EH (cell line): ENCODE measurements at places on chromosomes 7 and 10.

DNA sequence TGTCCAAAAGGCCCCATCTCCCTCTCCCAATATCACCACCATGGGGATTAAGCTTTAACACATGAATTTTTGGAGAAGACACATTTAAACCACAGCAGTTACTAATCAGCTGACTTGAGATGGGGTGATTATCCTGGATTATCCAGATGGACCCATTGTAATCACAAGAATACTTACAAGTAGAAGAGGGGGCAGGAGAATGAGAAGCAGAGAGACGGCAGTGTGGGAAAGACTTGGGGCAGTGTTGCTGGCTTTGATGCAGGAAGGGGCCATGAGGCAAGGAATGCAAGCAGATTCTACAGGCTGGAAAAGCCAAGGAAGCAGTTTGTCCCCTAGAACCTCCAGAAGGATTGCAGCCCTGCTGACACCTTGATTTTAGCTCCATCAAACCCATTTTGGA, 30.7 kb upstream of the INMT start:
- no peak for DNase-seq

DNA sequence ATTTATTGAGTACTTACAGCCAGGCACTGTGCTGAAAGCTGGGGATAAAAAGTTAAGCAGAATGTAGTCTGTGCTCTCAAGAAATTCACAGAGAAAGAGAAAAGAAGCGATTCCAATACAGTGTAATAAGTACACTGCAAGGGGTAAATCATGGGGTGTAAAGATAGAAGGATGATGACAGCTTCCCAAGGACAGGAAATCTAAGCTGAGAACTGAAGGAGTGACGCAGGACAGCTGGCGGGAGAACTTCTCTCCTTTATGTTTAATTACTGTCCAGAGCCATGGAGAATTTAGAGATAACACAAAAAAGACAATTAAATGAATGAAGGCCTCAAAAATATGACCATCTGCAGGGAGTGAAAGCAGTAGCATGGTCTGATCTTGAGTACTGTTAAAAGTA, 34.8 kb downstream of the C7orf33 start:
- DNase-seq, result no peak

- peak; percentile 56 for DNase-seq
These were observed 220.0 kb downstream of the KIF20B start for GRCh38 chr10:89921403-89921802.

DNA sequence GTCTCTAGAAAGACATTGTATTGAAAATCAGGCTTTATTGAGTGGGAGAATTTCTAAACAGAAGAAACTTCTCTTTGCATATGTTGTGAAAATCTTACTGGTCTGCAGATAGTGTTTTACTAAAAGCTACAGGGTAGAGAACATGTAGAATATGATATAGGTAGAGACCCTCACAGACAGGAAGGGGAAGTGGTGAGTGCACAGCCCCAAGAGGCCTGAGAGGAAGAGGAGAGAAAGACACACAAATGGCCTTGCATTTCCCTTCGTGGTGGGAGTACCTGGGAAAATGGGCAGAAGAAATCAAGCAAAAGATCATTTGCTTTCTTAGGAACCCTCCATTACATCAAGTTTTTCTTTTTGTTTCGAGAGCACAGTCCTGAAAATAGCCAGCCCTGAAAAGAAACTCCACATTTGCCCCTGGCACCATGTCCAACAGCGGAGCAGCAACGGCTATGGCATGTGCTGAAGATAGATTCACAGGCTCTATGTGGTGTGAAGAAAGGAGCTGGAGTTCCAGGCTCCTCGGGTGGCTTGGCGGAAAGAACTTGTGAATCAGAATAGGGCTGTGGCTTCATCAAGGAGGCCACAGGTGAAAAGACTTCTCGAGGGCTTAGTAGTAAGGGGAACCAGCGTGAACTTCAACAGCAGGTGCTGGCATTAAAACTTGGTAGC, 143.5 kb downstream of the CALCR start:
- no peak for DNase-seq

DNA sequence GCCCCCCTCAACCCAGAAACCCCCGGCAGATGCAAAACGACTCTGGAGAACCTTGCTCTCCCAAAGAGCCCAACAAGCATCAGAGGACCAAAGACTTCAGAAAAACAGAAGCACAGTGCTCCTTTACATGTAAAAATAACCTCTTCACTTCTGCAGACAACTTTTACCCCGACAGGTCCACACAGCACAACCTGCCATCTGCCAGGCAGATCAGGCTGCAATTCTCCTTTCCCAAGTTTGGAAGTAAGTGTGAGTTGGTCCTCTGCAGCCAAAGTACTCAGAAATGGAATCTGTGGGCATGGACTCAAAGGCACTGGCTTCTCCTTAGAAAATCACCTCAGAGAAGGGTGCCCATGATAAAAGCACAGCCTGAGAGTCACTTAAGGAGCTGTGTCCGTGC, 26.0 kb downstream of the DOCK4 start:
- no peak for DNase-seq

DNA sequence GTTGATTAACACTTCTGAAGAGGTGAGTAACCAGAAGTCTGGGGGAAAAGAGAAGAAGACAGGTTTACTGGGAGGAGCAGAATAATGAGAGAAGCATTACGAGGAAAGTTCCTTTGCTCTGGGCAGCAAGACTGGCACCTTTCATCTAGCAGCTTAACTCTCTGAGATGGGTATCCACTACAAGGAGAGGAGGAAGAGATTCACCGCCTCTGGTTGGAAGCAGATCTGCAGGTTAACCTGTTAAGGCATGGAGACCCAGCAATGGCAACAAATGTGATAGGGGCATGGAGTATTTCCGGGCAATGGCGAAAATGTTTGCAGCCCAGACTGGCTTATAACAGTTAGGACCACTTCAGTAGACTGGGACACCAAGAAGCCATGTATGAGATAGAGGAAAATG, 162.2 kb downstream of the TFEC start:
- DNase-seq, result no peak

DNA sequence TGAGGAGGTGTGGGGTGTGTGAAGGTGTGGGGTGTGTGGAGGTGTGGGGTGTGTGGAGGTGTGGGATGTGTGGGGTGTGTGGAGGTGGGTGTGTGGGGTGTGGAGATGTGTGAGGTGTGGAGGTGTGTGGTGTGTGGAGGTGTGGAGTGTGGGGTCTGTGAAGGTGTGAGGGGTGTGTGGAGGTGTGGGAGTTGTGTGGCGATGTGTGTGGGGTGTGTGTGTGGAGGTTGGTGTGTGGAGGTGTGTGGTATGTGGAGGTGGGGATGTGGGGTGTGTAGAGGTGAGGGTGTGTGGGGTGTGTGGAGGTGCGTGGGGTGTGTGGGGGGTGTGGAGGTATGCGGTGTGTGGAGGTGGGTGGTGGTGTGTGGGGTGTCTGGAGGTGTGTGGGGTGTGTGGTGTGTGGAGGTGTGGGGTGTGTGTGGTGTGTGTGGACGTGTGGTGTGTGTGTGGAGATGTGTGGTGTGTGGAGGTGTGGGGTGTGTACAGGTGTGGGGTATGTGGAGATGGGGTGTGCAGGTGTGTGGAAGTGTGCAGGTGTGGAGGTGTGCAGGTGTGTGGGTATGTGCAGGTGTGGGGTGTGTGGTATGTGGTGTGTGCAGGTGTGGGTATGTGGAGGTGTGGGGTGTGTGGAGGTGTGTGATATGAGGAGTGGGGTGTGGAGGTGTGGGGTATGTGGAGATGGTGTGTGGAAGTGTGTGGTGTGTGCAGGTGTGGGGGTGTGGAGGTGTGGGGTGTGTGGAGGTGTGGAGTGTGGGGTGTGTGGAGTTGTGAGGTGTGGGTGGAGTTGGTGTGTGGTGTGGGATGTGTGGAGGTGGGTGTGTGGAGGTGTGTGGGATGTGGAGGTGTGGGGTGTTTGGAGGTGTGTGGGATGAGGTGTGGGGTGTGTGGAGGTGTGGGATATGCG, 34.5 kb downstream of the SPDYE17 start:
- no peak for DNase-seq

DNA sequence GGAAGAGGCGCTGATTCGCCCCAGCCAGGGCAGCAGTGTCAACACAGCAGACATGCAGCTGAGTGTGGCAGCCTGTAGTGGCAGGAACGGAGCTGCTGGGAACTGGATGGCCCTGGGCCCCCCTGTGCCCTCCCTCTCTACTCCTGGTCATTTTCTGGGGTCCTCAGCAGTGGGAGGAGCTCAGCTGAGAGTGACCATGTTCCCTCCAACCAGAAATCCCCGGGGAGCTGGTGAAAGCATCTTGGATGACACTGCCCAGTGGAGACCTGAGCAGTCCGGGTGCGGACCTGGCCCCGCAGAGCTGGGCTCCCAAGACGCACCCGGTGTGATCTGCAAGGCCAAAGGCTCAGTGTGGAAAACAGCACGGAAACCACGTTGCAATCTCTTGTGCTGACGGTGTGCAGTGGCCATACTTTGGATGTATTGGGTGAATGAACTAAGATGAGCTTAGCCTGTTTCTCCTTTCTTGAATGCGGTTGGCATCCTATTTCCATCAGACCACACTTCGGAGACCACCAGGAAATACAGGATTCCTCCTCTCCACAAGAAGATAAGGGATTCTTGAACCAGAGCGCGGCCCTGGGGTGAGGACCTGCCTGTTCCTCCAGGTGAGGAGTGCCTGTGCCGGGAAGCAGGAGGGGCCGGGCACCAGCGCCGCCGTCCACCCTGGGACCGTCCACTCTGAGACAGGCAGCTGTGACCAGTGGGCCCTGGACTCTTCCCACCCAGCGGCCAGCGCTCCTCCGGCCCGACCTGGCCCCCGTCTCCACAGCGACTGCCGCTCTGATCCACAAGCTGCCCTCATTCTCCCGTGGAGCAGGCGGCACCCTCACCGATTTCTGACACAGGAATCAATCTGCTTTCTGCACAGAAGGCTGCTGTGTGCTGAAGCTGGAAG, 93.5 kb upstream of the DIP2C start:
- no peak for DNase-seq

GRCh38 chr10:45282061-45282460, 33.3 kb downstream of the OR13A1 start:
- DNase-seq, result no peak

DNA sequence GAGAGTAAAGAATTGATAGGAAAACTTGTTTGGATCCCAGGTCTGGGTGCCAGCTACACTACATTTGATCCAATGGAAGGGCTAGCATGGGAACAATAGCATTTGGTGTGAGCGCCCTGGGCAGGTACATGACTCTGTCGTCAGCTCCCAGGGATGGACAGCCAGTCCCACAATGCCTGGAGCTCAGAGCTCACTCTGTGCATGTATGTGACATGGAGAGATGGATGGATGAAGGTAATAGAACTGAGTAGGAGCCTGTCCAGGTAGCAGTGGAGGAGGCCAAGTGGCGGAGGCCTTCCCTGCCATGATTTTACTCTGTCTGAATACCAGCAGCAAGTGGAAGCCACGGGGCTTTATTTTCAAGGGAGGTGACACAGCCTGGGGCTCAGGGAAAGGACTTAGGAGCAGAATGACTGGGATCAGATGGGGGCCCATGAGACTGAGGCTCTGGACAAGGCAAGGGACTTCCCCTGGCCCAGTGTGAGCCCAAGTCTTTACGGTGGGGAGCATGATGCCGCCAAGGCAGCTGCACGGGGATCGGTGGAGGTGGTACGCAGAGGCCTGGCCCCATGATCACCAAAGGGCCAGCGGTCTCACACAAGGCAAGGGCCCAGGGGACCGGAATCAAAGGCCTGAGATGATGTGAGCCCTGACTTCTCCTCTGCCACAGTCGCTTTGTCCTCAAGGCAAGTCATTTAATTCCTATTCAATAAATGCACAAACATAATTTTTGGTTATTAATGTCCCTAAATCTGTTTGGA, 5.9 kb downstream of the PTPRE start:
- DNase-seq, result no peak

DNA sequence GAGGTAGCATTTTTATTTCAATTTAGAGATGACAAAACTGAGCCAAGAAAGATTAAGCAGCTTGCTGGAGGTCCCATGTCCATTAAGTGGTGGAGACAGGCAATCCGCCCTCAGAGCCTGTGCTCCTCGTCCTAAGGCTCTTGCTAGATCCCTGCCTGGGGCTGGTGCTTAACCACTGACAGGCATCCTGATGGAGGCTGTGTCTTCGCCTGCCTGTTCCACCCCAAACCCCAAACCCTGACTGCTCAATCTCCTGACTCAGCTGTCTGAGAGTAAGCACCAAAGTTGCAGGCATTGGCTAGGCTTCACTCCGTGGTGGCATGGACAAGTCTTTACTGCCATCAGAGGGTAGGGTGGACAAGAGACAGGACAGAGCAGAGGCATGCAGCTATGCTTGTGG, 209.4 kb downstream of the POU6F2 start:
- DNase-seq, result no peak

GRCh38 chr7:131164025-131164925, 163.4 kb upstream of the MKLN1 start:
- peak; percentile 95 for DNase-seq
